ENCODE measurements at places on chromosomes 16 and 17.

GRCh38 chr17:80813318-80813717 is 178.3 kb upstream of the CHMP6 start:
- DNase-seq, result no peak

GRCh38 chr16:57611706-57612105 is 16.7 kb upstream of the ADGRG1 start:
- no peak for DNase-seq

GRCh38 chr16:13951611-13952010 is 31.7 kb downstream of the ERCC4 start:
- DNase-seq, result no peak

- DNase-seq, result no peak
Observed at GRCh38 chr16:62954144-62955032, 918.1 kb upstream of the CDH8 start.

- no peak for DNase-seq
Observed at GRCh38 chr17:61753696-61754095, 109.6 kb downstream of the BRIP1 start.

DNA sequence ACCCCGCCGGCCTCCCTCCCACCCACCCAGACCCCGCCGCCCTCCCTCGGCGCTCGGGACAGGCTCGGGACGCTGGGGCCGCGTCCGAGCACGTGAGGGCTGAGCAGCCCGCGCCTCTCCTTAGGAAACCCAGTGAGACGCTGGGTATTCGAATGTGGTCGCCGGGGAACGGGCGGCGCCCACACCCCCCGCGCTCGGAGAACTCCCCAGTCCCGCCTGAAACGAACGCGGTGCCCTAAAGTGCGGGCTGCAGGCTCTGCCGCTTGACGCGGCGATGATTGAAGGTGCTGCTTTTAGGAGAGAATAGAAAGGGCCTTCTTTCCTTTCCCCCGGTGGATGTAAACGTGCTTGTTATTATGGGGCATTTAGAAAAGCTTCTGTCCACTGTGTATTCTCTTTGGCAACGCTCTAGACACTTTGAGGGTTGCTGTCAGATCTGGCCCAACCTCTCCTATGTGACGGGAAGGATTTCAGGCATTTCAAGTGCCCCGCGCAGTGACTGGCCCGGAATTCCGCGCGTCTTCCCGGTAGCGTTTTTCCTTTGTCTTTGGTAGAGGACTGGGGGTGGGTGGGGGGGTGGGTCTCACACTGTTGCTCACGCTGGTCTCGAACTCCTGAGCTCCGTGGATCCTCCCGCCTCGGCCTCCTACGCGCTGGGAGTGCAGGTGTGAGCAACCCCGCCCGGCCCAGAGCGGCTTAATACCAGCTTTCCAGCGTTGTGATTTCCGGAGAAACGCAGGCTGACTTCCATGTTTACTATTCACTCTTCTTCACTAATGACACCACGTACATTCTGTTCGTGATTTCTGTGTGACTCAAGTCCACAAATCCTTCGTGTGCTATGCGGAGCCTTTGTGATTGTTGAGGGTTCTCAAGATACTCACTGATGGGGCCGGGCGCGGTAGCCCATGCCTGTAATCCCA is 21.8 kb upstream of the FOXK2 start:
- peak; percentile 47 for DNase-seq
